ENCODE measurements at places on chromosomes 6 and 20.

- DNase-seq, result no peak
These were observed 794.6 kb downstream of the TFAP2A start for GRCh38 chr6:9620263-9620662.

GRCh38 chr6:20723236-20723635, 189.0 kb downstream of the CDKAL1 start:
- no peak for DNase-seq

DNA sequence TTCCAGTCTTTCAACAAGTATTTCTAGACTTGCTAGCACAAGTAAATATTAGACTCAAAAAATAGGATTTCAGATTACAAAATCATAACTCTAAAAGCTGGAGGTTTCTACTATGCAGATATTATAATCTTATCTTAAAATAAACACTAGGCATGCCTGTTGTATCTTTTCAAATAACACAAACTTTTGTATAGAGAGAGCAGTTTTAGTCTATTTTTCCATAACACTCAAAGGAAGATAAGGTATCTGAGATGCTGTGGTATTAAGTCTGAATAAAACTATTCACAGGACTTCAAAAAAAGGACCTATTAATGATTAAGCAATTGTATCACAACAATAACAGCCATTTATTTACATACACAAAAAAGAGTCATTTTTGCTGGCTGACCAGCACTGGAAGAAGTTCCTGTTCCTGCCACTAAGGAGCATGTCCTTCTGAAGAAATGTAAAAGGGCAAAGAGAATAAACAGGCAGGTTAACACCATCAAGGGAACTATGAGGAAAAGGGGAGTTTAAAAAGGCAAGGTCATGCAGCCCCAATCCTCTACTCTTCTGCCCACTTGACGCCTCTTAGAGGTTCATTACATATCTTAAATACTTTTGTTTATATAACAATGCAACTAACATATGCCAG, 39.4 kb downstream of the REPS1 start:
- DNase-seq, result no peak

- no peak for DNase-seq
These were observed 107.6 kb downstream of the JAG1 start for GRCh38 chr20:10565922-10566897.

GRCh38 chr20:35611482-35611881, 4.1 kb upstream of the SPAG4 start:
- DNase-seq, result no peak

DNA sequence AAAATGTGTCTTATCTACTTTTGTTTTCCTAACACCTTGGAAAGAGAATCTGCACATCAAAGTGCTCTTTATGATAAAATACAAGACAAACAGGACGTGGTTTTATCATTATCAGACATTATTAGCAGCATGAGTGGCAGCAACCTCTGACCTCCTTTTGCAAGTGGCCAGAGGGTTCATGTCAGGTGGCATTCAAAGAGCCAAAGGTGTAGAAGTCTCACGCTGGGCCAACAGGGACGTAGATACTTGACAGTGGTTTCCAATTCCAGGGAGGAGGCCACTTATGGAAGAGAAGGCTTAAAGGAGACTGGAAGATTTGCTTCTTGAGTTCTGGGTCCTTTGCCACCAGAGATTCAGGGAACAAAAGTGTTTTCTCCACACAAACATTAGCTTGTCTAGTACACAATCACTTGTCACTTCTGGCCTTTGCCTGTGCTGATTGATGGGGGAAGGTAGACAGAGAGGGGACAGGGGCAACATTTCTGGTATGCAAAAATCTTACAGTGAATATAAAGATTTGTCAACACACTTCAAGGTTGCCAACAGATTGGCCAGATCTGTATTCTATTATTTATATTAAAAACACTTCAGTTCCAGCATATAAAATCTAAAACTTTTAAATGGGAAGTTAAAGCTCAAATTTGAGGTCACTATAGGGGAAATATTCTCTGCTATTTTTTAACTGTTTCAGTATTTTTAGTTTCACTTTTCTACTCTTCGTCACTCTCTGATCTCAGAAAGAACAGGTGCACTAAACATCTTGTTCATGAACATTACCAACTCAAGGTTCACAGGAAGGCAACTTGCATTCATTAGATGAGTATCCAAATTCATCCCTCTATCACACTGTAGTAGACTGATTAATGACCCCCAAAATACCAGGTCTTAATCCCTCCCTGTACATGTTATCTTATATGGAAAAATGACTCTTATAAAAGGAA, 52.1 kb upstream of the FBXO30 start:
- no peak for DNase-seq

DNA sequence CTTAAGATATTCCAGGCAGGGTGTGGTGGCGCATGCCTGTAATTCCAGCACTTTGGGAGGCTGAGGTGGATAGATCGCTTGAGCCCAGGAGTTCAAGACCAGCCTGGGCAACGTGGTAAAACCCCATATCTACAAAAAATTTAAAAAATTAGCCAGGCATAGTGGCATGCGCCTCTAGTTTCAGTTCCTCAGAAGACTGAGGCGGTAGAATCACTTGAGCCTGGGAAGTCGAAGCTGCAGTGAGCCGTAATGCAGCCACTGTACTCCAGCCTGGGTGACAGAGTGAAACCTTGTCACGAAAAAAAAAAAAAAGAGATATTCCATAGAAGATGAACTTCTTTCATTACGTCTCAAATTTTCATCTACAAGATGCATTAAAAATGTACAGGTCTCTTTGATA, 46.7 kb upstream of the ISM1 start:
- no peak for DNase-seq

DNA sequence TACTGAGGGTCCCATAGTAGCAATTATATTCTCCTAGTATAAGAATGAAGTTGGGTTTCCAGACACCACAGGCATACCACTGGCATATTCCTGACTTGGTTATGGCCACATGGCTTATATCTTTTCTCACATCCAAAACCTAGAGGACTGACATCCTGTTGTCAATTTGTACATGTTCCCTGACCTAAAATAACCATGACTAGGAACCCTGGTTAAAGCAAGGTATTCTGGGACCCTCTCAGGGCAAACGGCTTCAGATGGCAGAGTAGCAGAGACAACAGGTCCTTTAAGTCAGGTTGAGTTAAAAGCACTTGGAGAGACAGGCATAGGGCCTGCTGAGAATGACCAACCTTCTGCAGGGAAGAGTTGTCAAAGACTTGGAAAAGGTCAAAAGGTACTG, 12.6 kb downstream of the MAP3K5 start:
- DNase-seq, result no peak

DNA sequence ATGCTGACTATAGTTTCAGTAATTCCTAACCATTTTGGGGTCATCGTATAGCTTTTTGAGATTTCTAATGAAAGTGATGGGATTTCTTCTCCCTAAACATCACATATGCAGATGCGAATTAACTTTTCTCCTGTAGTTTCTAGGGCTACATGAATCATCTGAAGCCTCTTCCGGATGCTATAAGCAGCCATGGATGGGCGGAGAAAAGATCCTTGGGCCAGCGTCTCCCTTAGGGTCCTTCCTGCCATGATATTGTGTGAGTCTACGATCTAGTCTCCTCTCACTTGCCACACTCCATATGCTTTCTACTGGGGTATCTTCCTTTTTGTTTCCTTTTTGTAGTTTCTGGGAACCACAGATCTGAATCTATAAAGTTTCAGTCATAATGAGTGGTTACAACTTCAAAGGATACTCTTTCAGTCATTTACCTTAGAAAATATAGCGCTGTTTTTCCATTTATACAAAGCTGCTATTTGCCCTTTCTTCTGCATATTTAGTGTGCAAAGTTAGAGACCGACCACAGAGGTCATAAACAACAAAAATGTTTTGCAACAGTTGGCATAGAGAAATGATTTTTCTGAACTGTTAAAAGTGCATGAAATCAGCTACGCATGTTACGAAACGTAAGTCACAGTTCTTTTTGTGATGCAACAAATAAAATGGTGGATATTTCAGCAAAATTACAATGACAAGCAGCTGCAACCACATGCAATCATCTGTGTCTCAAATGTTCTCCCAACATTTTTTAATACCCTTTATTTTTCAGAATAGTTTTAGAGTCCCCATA, 396.2 kb upstream of the SLC35B3 start:
- DNase-seq, result no peak

DNA sequence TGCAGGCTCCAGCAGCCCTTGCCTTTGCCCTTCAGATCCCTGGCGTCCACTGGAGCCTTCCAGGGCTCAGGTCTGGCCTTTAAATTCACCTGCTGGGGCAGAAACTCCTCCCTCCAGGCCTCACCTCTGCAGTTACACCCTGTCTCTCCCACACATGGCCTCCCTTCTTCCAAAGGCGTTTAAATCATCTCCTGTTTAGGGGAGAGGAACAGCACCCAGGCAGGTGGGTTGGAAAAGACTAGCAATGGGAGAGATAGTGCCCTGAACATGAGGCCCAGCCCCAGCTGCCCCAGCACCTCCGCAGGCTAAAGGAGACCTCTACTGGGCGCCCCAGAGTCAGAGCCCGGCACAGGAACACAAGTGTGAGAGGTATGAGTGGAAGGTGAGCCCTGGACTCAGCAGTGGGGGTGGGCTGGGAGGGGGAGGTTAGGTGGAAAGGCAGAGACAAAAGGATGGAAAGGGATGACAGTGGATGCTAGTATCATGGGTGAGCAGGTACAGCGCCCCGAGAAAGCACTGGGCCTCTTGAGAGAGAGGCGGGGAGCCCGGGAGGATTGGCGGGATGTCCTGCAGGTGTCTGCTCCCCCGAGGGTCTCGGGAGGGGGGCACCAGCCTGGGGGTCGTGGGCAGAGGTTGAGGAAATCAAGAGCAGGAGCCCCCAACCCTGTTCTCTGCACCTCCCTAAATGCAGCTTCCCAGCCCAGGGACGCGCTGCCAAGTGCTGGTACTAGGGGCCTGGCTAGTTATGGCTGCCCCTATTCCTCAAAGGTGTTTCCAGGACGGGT, at the start of gene CST9:
TSS of gene CST9 (minus strand) at position 51 of the 785 bp plus-strand sequence. CDS start 53 bp downstream, outside the sequence.
- DNase-seq, result no peak

DNA sequence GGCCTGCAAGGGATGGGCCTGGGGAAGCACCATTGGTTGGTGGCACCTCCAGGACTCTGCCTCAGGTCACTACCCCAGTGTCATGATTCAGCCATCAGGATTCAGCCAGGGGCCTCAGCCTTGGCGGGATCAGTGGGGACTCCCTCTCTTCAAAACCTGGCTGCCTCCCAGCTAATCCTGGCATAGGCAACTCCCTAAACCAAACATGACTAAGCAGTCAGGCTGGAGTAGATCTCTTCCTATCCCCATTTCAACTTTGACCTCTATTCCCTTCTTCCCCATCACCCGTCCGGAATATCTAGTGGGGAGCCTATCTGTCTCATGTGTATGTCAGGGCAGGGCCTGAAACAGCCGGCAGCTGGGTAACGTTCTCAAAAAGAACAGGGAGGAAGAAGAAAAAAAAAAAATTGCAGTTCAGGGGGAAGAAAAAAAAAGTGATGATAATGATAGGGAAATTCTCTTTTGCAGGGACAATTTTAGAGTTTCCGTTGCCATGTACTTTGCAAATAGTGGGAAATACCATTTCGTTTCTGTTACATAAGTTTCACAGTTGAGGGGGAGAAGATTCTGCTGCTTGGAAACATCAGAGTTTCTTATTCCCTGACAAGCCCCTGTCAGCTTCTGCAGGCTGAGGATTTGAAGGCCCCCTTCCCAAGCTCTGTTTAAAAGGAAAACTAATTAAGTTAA, 4.1 kb upstream of the PREX1 start:
- no peak for DNase-seq
